ENCODE measurements at places on chromosomes 6 and 20.

DNA sequence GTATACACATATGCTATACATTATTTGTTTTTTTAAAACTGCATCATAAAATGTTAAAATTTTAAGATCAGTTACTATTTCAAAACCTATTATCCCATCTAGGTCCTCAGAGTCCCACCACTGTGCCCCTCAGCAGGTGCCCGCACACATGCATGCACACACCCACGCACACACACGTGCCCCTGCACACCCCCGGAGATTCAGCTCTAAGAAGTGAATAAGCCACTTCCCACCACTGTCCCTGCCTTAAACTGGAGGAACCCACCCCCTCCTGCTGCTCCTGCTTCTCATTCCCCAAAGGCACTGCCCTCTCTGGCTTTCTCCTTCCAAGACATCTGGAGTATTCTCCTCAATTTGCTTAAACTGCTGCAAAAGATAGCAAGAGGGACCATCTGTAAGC is 5.4 kb upstream of the FAM210B start:
- DNase-seq: no peak

- DNase-seq: no peak
Observed at GRCh38 chr6:150622941-150623874, 23.5 kb downstream of the PLEKHG1 start.

GRCh38 chr20:41155261-41155660 is 17.9 kb downstream of the PLCG1 start:
- no peak for DNase-seq

- DNase-seq: no peak
Observed at GRCh38 chr6:75752365-75752764, 3.3 kb downstream of the MYO6 start.

DNA sequence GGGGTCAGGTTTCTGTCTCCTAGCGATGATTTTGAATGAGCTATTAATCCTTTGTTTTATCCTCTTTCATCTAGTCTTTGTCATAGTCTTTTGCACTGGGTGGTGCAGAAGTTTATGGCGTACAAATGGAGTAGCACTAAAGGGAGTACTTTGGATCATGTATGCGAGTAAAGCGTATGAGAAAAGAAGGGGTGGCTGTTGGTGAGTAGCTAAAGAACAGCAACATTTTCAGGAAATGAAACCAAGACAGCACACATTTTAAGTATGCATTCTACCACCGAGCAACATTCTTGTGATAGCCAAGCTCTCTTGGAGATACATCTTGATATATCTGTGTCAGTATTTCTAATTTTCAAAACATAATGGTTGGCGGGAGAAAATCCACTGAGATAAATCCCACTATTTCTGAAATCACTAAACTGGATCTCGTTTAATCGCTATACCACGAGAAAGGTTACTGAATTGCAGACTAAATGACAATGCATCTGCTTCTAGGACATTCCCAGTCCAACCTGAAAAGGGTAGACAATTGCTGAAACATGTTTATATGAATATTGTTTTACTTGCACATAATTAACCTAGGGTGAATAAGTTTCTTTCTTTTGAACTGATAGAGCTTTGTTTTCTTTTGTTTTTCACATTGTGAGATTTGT is 196.1 kb downstream of the TRIM27 start:
- no peak for DNase-seq

GRCh38 chr6:117270843-117271507 is 5.6 kb downstream of the VGLL2 start:
- DNase-seq: no peak

DNA sequence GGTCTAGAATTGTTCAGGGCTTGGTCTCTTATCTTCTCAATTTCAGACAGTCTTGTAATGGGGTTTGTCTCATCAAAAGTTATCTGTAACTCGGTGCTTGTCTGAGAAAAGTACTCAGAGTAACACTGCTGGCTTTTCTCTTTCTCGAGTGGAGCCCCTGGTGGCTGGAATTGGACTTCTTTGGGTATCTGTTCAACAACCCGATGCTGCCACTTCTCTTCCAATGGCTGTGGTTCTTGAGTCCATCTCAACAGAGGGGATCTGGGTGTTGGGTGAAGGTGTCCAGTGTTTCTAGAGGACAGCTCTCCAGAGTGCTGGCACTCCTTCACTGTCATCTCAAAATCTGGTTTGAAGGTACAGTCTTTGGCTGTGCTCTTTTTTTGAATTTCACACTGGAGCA is 24.6 kb downstream of the DST start:
- no peak for DNase-seq

- DNase-seq: no peak
Observed at GRCh38 chr6:169935348-169935718, 183.9 kb downstream of the ERMARD start.

DNA sequence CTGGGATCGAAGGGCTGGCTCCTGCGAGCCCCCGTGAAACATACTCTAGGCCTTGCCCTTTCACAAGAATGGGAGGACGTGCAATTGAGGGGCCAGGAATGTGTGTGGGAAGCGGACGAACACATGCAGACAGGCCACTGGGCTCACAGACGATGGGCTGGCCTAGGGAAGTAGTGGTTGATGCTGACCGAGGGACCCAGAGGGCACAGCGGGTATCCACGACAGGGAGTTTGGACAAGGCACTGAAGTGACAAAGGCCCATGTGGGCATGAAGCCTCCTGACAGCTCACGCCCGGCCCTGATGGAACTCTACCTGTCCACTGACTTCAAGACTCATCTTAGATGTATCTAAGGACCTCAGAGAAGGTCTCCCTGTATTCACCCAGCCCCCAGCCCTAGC is 52.2 kb downstream of the MYH7B start:
- DNase-seq: no peak

DNA sequence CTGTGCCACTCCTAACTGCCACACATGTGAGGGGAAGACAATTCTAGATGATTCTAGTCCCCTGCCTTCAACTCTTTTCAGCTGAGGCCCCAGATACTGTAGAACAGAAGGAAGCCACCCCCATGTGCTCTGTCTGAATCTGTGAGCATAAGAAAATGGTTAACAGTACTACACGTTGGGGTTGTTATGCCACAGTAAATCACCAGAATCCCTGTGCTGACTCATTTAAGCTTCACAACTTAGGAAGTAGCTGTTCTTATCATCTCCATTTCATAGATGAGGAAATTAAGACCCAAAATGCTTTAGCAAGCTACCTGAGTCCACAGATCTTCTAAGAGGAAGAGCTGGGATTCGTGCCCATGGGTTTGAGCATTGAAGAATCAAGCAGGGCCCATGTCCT is 27.4 kb upstream of the SCRT2 start:
- no peak for DNase-seq

- peak; percentile 97 for DNase-seq
Observed at GRCh38 chr6:17907406-17908229, 79.8 kb downstream of the KIF13A start.

GRCh38 chr20:33667245-33667675 is 517 bp downstream of the ACTL10 start:
- no peak for DNase-seq

DNA sequence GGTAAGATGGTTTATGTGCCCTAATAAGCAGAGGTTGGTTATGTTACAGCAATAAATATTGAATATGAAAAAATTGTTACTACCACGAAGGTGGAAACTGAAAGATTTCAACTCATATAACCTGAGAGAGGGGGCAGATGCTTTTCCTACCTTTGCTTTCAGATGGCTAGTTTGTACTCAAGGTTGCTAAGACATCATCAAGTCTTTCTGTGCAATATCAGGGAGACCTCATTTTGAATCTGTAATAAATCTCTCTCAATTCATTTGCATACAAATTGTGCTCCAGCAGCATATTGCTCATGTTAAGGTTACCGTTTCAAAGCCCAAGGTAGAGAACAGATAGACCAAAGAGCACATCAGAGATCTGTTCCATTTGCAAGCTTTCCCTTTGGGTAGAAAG is 220.4 kb downstream of the KHDC1L start:
- DNase-seq: no peak

DNA sequence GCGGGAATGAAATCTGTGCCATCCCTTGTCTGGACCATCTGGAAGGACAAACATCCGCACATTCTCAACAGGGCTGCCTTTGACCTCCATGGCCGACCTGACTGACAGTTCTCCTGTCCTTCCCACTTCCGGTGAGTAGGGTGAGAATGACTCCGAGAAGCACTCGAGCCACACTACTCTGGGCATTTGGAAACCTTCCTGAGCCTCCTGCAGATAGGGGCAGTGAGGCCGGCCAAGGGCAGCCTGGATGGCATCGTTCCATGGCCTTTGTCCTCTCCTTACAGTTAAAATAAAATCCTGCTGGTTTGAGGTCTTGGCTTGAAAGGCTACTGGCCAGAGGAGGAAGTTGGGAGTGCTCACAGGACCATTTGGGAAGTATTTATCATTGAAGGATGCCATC is 70.9 kb upstream of the QKI start:
- no peak for DNase-seq

DNA sequence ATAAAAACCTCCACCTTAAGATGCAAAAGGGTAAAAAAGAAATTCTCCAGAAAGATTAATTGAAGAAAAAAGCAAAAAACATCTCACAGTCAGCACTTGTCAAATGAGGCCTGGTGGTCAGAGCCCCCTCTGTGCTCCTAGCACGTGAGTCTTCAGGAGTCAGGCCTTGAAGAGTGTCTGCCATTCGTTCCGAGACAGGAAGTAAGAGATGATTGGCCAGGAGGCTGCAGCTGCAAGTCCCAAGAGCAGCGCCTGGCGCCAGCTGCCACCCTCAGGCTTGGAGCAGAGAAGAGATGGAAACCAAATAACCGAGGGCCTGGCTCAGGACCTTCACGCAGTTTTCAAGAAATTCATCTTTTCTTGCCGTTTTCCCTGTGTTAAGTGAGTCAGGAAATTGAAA is 65.0 kb downstream of the FAM120B start:
- DNase-seq: peak; percentile 5

DNA sequence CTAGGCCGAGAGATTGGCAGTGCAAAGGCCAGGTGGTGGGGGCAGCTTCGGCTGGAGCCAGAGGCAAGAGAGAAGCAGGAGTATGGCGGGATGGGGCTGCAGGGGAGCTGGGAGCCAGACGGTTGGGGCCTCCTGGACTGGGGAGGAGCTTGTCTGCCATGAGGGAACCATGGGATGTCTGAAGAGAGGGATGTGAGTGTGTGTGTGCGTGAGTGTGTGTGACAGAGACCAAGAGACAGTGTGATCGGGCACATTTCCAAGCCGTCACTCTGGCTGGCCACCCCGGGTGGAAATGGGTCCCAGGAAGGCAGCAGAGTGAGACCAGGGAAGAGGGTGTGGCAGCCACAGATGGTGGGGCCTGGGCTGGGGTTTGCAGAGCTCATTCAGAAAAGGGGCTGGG is 13.8 kb downstream of the PHACTR3 start:
- DNase-seq: no peak

GRCh38 chr20:58463256-58463655 is 51.9 kb downstream of the APCDD1L start:
- DNase-seq: no peak

DNA sequence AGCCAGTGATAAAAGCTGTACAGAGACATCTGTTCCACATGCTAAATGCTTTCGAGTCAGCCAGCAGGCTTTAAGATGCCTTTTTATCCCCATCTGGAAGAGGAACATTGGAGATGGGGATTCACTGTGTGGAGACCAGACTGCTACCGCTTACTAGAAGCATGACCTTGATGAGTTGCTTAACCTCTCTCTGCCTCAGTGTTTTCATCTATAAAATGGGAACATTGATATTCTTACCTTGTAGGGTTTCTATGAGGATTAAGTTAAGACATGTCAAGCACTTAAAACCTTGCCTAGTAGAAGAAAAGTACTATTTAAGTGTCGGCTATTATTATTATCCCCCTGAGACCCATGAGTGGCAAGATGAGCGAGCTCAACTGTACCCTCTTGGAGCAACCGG is 165.3 kb upstream of the SNX9 start:
- no peak for DNase-seq

DNA sequence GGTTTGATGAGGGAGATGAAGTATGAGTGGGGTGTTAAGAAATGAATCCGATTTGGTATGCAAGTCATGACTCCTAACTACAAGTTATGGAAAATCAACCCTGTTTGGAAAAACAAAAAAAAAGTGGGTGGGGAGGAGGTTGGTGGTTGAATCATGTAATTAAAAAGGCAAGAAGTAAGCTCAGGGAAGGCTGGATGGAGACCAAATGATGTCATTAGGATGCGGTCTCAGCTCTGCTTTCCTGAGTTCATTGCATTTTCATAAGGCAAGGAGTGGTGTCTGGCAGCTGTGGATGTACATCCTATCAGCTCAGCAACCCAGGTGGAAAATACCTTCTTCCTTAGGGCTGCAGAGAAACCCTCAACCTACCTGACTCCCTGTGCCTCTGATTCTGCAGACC is 60.4 kb upstream of the AKAP12 start:
- peak; percentile 83 for DNase-seq

GRCh38 chr6:129292836-129293235 is 409.9 kb downstream of the LAMA2 start:
- no peak for DNase-seq

- DNase-seq: no peak
Observed at GRCh38 chr6:20013066-20013861, 176.1 kb downstream of the ID4 start.

GRCh38 chr6:154782193-154782592 is 49.0 kb downstream of the SCAF8 start:
- DNase-seq: no peak

- no peak for DNase-seq
Observed at GRCh38 chr20:3964719-3965118, 50.6 kb downstream of the RNF24 start.

DNA sequence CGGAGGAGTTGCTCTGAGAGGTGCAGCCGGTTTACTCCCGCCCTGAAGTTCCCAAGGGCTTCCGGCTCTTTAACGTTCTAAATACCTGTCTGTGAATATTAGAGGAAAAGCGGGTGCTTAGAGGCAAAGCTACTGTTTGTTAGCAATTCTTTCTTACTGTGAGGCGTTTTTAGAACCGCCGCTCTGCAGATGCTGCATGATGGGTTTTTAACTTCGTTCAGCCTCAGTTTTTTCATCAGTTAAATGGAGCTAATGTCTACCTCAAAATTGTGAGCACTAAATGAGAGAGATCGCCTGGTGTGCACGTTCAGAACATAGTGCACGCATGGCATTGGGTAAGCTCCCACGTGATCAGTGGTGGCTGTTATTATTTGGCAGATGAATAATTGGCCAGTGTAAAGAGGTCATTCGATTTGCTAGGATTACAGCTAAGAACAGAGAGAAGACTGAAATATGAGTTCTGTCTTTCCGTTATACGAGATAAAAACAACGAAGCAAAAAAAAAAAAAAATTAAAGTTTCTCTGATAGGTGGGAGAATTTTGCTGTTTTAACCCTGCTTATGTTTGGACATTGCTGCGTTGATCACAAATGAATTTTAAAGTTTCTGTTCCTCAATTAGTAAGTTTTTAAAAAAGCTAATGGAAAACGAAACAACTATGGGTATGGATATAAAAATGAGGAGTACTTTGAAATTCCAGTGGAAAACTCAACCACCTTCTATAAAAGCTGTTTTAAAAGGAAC is 660 bp upstream of the TFB1M start:
- DNase-seq: peak; percentile 94

DNA sequence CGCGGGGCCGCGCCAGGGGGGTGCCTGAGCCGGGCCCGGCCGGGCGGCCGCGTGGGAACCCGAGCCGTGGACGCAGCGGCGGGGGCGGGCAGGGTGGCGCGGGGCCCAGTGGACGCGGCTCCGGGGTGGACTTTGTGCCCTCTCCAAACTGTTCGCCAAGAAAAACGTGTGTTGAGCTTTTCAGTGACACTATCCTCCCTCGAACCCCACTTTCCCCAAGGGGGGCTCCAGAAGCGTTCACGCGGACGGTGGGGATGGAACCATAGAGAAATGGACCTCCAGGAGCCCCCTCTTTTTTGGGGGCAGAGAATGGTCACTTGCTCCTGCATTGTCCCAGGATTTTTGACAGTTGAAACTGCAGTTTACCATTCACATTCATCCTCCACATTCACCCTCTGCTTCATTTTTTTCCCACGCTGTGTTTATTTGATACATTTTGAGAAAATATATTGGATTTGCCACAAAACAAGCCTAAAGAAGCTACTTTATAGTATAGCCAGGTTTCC is 2.9 kb upstream of the HIVEP1 start:
- DNase-seq: no peak

All from cardiac fibroblast (primary cell).